Activated CD4-positive, alpha-beta T cell treated with anti-CD3 and anti-CD28 coated beads for 24 hours (primary cell): ENCODE measurements at places on chromosomes 2 and 18.

DNA sequence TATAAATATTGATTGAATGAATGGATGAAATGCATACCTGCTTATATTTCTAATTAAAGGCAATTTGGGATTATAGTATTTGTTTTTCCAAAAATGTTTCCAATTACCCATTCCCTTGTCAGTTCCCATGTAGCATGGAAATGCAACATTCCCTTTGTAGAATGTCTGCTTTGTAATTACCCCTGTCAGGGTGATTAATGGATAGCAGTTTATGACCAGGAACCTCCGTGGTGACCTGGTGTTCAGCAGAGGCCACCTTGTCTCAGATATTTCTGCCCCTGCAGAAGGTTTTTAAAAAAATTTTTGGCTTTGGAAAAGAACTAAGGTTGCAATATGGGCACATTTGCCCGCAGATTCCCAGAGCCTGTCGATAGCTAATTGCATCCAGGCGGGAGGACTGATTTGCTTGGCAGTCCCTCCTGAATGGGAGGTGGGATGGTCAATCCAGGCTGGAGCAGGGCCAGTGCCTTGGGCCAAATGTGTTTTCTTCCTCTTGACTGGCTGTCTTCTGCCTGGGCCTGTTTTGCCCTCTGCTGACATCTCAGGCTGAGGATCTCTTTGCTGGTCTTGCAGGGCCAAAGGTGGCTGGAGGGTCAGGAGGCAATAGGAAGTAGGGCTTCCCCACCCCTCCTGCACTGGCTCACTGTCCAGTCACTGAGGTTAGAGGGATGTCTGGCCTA, 82.1 kb downstream of the TMEM182 start:
- DNase-seq = no peak

DNA sequence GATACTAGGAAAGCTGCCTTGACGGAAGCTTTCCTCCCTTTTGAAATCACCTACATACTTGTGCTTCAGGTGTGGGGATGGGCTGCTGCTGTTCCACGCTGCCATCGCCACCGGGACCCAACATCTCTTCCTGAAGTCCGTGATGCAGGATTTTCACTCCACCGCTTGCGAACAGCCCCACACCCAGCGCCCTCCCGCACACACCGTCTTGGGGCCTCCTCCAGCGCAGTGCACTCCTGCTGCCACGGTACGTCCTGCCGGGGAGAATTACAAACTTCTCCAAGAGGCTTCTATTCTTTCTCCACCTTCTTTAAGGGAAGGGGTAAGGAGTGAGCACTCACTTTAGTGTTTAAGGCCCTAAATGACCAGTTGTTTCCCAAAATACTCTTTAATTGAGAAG, 58.2 kb downstream of the HRH4 start:
- DNase-seq = no peak

DNA sequence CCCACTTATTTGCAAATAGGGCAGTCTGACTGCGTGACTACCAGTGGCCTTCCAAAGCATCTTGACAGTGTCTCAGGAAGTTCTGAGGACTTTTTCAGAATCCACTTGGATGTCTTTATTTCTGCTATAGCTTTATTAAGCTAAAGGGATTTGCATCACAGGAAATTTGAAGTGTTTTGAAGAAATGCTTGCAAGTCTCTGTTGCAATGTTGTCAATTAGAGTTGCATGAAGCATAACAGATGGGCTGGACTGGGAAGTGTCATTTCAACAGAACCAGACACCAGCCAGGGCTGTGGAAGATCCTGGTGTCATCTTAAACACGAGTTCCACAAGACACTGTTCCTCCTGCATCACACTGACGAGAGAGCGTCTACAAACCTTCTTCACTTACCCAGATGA, 224.5 kb downstream of the EN1 start:
- no peak for DNase-seq

- DNase-seq = no peak
Measured at GRCh38 chr2:212672186-212672585, 133.6 kb upstream of the ERBB4 start.

DNA sequence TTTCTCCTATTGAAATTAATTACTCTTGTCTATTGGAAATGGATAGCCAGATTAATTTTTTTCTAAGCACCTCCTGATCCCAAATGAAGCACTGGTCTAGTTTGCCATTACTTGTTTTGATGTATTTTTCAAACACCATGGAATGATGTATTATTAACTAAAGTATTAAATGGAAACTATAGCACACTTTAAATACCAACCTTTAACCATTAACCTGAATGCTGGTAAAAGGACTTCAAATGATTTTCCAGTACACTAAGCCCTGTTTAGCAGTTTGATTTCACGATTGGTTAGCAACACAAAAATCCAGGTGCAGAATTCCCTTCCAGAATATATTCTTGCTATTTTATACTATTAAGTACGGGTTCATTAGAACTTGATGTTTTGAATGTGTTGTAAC, 37.3 kb downstream of the COL4A3 start:
- no peak for DNase-seq

DNA sequence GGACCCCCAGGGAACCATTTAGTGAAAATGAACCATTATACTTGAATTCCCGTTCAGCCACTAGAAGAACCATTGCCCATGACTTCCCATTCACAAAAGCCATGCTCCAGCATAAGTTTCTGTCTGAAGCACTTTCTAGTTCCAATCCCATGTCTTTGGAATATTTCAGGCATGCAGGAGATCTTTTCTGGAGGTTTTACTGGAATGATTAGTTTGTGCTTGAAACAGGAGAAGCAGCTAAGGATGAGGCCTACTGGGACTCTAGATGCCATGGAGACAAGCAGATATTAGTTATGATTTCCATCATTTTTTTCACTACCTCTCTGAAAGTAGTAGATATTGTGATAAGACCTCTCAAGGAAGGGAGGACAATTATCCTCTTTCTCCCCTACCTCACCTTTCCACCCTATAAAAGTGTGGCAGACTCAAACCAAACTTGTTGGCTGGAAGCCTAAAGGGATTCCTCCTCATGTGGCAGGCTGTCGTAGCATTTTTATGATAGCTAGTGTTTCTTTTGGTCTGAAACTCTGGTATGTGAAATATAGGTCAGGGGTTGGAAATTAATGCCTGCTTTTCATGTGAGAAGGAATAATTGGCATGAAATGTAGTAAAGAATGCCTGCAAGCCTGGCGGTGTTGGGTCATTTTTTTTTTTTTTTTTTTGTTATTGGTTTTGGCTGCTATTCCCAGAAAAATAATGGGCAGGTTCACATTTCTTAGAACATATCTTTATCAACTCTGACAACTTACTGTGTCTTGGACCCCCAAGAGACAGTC, 29.3 kb upstream of the MMADHC start:
- DNase-seq = no peak

GRCh38 chr18:3479978-3480509, 30.1 kb downstream of the TGIF1 start:
- no peak for DNase-seq

DNA sequence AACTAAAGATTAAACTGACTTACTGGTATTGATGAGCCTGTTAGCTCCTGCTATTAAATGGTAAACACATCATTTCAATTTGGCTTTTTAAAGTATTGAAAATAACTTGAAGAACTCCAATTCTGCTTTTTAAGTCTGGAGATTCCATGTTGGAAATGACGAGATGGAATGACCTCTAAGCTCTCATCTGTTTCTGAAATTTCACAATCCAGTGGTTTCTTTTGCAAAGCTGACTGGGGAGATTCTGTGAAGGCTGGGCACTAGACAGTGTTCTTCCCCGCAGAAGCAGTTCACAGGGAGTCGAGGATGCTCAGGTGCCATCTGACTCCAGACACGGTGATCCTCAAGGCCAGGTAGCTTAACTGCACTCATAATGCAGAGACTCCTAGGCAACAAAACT, 44.7 kb downstream of the DHRS9 start:
- no peak for DNase-seq

- DNase-seq = no peak
Measured at GRCh38 chr2:81084101-81084500, 779.5 kb upstream of the LRRTM1 start.

GRCh38 chr2:119337749-119338148, 28.9 kb downstream of the C2orf76 start:
- no peak for DNase-seq

GRCh38 chr18:73545472-73545871, 602.2 kb downstream of the FBXO15 start:
- DNase-seq = no peak

GRCh38 chr2:215499331-215499730, 63.5 kb upstream of the FN1 start:
- DNase-seq = no peak

DNA sequence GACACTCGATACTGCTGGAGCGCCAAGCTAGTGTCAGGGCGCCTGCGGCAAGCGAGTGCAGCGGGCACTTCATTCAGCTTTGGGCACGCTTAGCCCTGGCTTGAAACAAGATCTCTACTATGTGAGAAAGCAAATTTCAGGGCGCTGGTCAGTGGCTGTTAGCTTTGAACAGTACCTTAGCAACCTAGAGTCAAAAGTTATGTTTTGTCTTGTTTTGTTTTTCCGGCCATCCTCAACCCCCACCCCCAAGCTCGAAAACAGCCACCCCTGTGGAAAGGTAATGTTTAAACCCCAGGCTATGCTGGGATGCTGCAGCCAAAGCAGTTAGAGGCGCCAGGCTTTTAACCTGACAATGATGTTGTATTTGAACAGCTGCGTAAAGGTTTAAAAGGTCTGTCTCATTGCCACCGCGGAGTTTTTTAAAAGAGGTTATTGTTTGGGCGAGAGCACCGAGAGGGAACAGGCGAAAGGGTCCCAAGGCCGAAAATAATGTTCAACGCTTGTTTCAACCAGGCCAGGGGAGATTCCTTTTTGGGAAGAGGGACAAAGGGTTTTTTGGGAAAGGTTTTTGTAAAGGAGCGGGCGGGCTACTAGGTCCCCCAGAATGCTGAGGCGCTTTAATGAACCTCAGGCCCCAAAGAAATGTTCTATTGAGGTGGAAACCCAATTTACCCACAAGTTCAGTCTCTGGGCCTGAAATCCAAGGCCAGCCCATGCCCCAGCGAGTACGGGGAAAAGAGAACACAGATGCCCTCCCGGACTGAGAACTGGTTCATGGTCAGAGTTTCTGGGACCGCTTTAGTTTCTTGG, 2.3 kb upstream of the HOXD10 start:
- DNase-seq = no peak

DNA sequence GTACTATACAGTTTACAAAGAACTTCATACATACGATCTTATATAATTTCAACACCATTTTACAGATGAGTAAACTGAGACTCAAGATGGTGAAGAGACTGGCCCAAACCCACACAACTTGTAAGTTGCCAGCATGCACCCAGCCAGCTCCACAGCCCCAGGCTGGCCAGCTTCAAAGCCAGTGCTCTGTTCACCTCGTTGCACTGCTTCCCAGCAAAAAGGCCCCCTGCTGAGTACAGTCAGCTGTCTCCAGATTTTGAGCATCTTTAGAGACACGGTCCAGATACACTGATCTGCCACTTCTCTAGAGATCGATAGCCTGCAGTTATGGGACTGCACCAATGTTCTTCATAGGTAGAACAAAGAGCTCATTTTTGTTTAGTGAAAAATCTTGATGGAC, 257.2 kb upstream of the CHAC2 start:
- no peak for DNase-seq

DNA sequence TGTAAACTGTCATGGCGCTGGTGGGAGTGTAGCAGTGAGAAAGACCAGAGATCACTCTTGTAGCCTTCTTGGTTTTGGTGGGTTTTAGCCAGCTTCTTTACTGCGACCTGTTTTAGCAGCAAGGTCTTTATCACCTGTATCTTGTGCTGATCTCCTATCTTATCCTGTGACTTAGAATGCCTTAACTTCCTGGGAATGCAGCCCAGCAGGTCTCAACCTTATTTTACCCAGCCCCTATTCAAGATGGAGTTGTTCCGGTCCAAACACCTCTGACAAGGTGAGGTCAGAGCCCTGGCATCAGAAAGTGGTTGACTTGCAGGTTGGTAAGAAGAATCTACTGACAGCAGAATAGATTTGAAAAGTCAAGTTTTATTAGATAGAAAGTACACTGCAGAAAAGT, 55.0 kb upstream of the MSH6 start:
- DNase-seq = no peak
